ENCODE measurements at places on chromosomes 1 and 21.

- peak; percentile 82 for DNase-seq
These were observed 338.9 kb upstream of the PRMT6 start for GRCh38 chr1:106717591-106717990.

DNA sequence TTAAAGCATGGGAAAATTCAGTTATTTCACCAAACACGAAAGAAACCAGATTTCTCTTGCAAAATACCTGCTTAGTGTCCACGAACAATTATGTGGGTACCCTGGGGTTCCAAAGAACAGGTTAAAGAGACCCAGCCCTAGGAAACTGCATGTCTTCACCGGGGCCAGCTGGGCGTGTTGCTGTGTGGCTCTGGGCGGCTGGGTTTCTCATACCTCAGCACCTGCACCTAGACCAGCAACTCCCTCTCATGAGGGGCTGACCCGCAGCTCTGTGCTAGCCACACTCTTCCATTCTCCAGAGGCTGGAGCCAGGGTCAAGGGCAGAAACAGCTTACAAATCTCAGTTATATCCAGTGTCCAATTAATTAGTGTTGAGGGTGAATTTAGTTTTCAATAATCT, 40.3 kb downstream of the ACP6 start:
- DNase-seq: no peak

- DNase-seq: no peak
These were observed 220.9 kb downstream of the FAF1 start for GRCh38 chr1:50739125-50739524.

DNA sequence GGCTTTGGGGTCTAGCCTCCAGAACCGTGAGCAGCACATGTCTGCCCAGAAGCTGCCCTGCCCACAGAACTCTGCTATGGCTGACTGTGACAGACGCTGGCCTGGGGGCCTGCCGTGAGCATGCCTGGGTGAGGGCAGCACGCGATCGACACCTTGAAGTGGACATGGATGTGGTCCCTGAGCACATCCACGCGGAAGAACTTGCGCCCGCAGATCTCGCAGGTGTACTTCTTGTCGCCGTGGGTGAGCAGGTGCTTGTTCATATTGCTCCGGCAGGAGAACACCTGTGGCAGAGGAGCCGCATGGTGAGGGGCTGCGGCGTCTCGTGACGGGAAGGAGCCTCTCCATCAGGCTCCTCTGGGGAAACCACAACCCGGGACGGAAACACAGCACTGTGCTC, 56.0 kb downstream of the PRDM15 start:
- no peak for DNase-seq

- no peak for DNase-seq
These were observed 152.7 kb upstream of the CAMK1G start for GRCh38 chr1:209430821-209431259.

GRCh38 chr1:246679794-246680177, 44.4 kb upstream of the SCCPDH start:
- no peak for DNase-seq

DNA sequence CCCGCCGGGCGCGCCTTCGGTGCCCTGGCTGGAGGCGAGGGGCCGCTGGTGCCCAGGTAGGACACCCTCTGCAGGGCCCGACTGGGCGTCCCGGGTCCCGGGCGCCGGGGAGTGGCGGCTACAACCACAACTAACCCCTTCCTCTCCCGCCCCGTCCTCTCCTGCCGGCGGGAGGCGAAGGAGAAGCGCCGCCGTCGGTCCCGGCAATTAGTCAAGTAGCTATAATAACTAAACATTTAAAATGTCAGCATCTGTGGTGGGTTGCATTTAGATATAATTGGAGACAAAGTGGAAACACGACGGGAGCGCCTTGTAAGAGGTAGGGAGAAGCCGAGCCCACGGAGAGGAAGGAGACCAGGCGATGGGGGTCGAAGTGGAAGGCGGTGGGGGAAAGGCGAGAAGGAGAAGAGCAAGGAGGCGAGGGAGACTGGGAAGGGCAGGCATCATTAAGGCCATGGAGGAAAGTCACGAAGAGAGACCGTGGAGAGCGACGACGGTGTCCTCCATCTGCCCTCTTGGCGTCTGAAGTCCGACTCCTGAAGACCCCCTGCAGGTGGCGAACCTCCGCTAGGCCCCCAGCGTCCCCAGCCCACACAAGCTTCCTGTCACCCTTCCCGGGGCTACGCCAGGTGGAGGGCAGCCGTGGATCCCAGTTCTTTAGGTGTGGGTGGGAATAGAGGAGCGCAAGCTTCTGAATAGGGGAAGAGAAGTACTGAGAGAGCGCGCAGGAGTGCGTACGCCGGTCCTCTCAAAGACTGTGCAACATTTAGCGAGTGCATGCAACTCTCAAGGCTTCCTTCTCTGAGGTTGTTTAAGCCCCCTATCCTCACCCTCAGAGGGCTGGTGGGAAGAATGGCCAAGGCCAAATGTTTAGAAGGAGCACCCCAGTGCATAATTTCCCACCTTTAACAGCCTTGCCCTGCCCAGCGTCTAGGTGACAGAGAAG, 1.6 kb downstream of the CNIH3 start:
- DNase-seq: no peak

- no peak for DNase-seq
These were observed 7.5 kb downstream of the NCDN start for GRCh38 chr1:35564884-35565741.

DNA sequence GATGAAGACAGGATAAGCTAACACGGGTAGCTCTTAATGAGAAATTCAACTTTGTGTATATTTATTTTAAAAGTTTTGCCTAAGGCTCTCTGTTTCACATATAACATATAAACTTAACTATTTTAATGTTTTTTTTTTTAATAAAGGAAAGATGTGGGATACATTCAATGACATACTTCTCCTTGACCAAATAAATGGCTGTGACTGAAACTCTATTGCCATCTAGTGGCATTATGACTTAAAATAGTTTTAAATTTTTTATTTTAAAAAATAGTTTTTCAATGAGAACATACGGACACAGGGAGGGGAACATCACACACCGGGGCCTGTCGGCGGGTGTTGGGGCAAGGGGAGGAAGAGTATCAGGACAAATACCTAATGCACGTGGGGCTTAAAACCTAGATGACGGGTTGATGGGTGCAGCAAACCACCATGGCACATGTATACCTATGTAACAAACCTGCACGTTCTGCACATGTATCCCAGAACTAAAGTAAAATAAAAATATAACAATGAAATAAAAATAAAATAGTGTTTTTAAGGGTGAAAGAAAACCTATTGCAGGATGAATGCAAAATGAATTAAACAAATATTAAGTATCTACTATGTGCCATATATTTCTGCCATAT, 83.4 kb downstream of the LYST start:
- DNase-seq: peak; percentile 73

DNA sequence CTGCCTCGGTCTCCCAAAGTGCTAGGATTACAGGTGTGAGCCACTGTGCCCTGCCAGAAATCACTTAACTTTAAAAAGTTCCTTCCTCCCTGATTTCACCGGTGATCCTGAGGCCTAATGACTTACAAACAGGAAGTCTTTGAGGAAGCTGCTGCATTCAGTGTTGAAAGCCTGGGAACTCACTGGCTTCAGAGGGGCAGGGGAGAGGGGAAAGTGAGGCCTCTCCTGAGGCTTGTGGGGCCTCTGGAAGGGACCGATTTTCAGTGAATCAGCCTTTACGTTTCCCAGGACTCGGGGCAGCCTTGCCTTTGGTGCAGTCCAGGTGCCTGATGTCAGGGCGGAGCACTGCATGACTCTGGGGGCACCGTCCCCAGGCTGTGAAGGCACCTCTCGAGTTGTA, 30.1 kb upstream of the ARHGEF10L start:
- no peak for DNase-seq

- no peak for DNase-seq
These were observed 76.7 kb downstream of the ASH1L start for GRCh38 chr1:155485945-155486344.

DNA sequence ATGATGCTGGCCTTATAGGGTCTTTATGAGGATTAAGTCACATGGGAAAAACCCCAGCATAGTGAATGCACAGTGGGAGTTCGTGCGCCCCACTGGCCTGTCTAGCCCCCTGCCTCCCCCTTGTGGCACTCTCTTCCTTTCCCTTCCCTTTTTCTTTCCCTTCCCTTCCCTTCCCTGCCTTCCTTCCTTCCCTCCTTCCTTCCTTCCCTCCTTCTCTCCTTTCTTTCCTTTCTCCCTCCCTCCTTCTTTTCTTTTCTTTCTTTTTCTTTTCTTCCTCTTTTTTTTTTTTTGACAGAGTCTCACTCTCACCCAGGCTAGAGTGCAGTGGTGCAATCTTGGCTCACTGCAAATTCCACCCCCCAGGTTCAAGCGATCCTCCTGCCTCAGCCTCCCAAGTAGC, 38.6 kb downstream of the HTR6 start:
- no peak for DNase-seq

GRCh38 chr1:17890056-17890814, 135.1 kb downstream of the ACTL8 start:
- no peak for DNase-seq

DNA sequence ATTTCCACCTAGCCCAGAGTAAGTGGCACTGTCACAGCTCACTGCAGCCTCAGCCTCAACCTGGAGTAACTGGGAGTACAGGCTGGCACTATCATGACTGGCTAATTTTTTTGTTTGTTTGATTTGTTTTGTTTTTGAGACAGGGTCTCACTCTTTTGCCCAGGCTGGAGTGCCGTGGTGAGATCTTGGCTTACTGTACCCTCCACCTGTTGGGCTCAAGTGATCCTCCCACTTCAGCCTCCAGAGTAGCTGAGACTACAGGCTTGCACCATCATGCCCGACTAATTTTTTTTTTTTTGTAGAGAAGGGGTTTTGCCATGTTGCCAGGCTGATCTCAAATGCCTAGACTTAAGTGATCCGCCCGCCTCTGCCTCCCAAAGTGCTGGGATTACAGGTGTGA, 2.5 kb downstream of the UCK2 start:
- DNase-seq: no peak
